ENCODE measurements at places on chromosomes 4 and X.

DNA sequence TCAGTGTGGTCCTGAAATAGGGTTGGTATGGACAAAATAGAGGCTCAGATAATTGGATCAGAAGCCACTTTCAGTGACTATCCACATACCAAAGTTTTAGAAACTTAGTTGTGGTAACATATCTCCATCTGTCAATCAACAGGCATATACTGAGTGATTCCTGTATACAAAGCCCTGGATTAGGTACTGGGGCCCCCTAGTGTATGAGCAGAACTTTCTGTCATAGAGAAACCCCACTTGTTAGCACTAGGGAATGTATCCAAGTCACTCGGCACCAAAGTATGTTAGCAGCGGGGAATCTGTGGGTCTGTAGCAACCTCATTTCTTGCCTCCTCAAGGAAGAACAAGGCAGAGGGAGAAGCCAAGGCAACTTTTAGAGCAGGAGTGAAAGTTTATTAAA lies 50.7 kb downstream of the MAP7D3 start:
- DNase-seq: peak; percentile 33

GRCh38 chrX:13721371-13721770 lies 13.0 kb downstream of the TRAPPC2 start:
- no peak for DNase-seq

DNA sequence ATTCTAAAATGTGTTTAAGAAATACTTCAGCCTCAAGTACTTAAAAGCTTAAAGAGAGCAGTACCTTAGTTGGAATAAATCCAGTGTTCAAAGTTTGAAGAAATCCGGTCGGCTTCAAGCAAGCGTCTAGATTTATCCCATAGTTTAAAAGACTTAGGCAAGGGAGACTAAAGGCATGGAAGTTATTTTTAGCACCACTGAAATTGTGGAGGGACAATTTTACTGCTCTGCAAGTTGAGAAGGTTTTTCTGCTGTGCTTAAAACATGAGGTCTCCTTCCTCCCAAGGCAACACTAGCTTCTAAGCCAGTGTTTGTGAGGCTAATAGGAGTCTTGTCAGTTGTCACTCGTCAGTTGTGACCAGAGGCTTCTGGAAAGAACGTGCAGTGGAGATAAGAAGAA lies 183.5 kb downstream of the MSL3 start:
- peak; percentile 49 for DNase-seq

- no peak for DNase-seq
These were observed 31.2 kb upstream of the MCF2 start for GRCh38 chrX:139739138-139739537.

- DNase-seq: no peak
These were observed 951 bp downstream of the SH3BP2 start for GRCh38 chr4:2793586-2794485.

DNA sequence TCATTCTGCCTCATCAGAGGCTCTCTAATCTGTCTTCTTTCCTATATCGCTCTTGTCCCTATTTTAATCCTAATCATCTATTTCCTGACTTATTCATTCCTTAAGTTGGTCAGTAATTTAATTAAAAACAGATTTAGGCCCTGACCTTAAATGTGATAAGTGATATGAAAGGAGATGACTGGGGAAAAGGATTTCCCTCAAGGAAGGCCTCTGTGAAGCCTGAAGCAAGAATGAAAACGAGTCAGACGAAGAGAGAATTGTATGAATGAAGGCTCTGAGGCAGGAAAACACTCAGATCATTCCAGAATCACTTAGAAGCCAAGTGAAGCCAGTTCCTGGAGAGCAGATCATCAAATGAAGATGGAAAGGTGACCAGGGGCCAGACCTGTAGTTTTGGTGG lies 22.1 kb downstream of the PKD2 start:
- no peak for DNase-seq

DNA sequence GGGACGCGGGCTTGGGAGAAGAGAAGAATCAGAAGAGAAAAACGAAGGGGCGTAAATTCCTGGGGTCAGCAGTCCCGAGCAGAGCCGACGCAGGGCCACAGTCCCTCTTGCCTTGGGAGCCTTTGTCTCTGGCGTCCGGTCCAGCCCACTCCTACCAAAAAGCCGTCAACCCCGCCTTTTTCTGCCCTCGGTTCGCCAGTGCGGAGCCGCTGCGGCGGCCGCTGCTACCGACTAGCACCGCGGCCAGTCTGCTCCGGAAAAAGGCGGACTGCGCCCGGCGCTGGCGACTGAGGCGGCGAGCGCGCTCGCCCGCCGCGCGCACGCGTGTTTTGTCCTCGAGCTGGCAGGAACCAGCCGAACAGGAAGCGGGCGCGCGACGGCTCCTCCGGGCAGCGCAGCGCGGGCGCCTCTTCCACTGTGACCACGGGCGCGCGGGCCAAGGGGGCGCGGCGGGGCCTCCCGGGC lies 502 bp downstream of the HNRNPDL start:
- DNase-seq: no peak

Data from lung (tissue), 17 donors.